ENCODE measurements at places on chromosomes 3 and 15. TPM values are rescaled to one million over a fixed set of nuclear protein-coding genes. Genes with fewer than 3 reads are reported as not detected.
A peak's percentile ranks its signal among the peaks of the same experiment; 100 is the strongest.

DNA sequence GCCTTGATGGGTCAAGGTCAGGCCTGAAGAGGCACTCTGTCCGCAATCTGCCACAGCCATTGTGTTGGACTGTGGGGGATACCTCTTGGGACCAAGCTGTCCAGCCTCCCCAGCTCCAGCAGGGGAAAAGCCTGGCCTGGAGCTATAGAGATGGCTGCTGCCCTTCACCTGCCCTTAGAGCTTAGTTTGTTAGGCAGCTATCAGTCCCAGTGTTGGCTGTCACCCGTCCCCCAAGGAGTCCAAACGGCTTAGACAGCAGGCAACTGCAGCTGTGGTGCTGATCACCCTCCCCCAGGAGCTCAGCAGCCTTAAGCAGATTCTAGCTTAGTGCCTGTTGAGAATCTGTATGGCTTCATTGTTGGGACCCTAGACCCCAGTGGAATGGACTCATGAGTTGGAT, 180.3 kb downstream of the MYRIP start:
- no peaks in the 10 kb centered on the region for H3K36me3 ChIP-seq
- DNase-seq, result no peak
- H3K4me3 ChIP-seq, result no peak overlapping the region
- H3K27me3 ChIP-seq, result no peaks in the 10 kb centered on the region
- no peaks in the 10 kb centered on the region for H3K4me1 ChIP-seq

DNA sequence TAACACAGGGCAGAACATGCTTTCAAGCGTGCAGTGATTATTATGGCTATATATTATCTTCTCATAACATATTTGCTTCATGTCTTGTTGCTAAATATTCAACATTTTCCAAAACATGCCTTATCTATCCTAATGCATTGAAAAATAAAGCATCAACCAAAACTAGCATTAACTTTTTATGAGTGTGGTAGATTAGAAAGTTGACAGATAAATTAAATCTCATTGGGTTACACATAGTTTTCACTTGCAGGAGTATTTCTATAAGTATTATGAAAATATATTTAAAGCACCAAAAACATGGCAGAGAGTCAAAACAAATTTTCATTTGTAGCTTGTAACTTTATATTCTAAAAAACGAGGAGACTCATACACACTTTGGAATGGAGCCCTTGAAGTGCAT, 141.5 kb downstream of the CADM2 start:
- no peak for DNase-seq
- no peaks in the 10 kb centered on the region for H3K36me3 ChIP-seq
- no peaks in the 10 kb centered on the region for H3K4me1 ChIP-seq
- no peak overlapping the region for H3K4me3 ChIP-seq
- H3K27ac ChIP-seq, result no peak overlapping the region

- peaks cover 8% of the 10 kb centered on the region for H3K4me1 ChIP-seq
- H3K36me3 ChIP-seq, result no peaks in the 10 kb centered on the region
- no peak overlapping the region for H3K27ac ChIP-seq
- DNase-seq, result no peak
- H3K4me3 ChIP-seq, result no peak overlapping the region
Observed at GRCh38 chr15:92268900-92269299, 124.8 kb upstream of the ST8SIA2 start.

DNA sequence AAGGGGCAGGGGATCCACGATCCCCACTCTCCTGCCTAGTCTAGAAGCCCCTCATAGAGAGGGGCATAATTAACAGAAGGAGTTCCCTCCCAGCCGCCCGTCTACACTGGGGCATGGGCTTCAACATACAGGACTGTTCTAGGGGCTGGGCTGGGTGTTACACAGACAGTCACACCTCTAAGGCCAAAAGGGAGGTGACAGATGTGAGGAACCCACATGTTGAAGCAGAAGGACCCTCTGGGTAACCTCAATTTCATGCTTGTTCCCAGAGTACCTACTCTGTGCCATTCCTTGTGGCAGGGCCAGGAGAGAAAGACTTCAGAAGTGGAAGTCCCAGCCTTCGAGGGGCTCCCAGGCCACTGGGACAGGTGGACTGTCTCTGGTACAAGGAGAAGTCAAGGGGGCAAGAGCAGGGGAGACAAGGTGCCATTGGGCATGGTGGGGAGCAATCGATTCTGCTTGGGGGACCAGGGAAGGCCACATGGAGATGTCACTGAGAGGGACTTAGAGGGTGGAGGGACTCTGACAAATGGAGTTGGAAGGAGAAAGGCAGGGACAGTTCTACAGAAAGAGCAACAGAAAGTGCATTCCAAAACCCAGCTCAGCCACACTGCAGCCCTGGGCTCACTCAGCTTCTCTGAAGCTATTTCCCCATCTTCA, 71.3 kb downstream of the CPN2 start:
- no peaks in the 10 kb centered on the region for H3K27me3 ChIP-seq
- no peak overlapping the region for H3K27ac ChIP-seq
- H3K4me1 ChIP-seq, result peaks cover 52% of the 10 kb centered on the region
- no peaks in the 10 kb centered on the region for H3K36me3 ChIP-seq
- no peak for DNase-seq
- no peak overlapping the region for H3K4me3 ChIP-seq

DNA sequence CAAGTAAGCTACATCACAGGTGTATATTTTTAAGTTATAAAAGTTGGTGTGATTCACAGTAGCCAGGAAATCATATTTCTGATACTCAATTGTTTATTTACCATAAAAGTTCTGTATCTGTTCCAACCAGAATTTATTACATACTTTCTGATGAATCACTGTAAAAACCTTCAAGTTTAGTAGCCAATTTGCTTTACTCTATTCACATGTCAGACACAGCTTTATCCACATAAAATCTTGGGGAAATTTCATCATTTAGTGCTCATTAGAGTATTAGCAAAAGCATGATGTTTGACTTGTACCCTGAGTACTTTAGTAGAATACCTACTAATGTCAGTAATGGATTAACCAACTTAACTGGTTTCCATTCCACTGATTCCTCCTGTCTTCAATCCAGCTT, 249.8 kb downstream of the POLQ start:
- no peaks in the 10 kb centered on the region for H3K36me3 ChIP-seq
- H3K4me1 ChIP-seq, result no peaks in the 10 kb centered on the region
- H3K27ac ChIP-seq, result no peak overlapping the region
- H3K4me3 ChIP-seq, result no peak overlapping the region
- H3K27me3 ChIP-seq, result peaks cover under 1% of the 10 kb centered on the region

DNA sequence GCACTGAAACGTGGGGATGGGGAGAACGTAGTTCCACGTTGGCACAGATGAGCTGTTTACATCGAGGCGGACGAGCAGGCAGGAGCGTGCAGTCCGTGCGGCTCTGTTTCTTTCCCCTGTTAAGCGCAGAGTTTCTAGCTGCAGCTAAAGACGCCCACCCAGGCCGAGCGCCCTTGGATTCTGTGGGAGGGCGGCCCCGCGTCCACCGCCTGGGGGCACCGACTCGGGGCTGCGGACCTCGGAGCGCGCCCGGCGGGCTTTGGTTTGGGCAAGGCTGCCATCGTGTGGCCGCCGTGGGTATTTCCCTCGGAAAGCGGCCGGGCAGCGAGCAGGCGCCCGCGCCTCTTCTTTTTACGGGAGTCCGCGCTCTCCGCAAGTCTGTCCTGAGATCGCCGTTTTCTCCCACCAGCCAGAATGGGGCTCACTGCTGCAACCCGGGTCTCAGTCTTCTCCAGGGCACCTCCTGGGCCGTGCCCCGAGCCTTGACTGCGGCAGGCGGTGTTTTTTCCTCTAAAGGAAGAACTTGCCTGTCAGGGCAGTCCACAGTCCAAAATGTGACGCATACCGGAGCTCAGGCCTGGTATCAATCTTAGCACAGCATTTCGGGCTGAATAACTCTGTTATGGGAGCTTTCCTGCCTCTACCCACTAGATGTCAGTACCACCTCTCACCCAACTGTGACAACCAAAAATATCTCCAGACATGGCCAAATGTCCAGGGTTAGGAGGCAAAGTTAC, 219.9 kb upstream of the IGF1R start:
- peak overlapping the region; percentile 66 for H3K4me3 ChIP-seq
- no peaks in the 10 kb centered on the region for H3K4me1 ChIP-seq
- peak; percentile 68 for DNase-seq
- H3K27ac ChIP-seq, result peak overlapping the region; percentile 34
- peaks cover 88% of the 10 kb centered on the region for H3K27me3 ChIP-seq
- no peaks in the 10 kb centered on the region for H3K36me3 ChIP-seq

DNA sequence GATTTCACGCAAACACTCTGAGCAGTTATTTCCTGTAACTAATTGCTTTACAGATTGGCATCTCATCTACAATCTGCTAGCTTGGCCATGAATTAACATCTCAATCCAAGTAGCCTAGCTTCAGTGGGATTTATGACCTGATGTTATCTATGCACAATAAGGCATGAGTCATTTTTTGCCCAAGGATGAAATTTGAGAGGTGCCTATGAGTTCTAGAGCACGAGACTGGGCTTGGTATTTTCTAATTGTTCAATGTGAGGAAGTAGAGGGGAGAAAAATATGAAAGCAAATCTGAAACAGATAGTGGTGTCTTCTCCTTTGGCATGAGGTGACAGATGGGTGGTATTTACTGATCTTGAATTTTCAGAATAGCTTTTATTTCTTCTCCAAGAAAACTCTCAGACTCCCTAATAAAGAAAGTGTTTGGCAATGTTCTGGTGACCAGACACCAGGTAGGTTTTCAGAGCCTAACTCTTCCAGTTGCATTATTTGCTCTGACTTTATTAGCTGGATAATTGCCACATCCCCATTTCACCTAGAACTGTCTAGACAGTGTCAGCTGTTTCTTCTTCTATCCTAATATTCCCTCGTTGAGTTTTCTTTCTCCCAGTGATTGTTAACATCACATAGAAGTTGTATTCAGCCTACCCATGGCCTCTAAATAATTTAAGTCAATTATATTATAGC, 301.0 kb upstream of the UMPS start:
- H3K27me3 ChIP-seq, result peaks cover 73% of the 10 kb centered on the region
- H3K27ac ChIP-seq, result no peak overlapping the region
- peaks cover 5% of the 10 kb centered on the region for H3K4me1 ChIP-seq
- no peak for DNase-seq

DNA sequence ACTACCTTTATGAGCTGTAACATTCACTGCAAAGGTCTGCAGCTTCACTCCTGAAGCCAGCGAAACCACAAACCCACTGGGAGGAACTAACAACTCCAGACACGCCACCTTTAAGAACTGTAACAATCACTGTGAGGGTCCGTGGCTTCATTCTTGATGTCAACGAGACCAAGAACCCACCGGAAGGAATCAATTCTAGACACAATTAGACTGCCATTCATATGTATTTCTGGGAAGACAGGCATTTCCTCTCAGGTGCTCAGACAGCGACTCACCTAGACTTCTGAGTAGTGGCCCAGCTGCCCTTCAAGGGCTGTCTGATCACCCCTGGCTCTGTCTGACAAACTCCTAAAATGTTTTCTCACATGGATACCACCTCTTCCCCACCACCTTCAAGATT, 506.8 kb downstream of the PDCD6IP start:
- H3K36me3 ChIP-seq, result no peaks in the 10 kb centered on the region
- no peak for DNase-seq
- no peak overlapping the region for H3K27ac ChIP-seq
- H3K4me1 ChIP-seq, result peaks cover 11% of the 10 kb centered on the region
- H3K27me3 ChIP-seq, result no peaks in the 10 kb centered on the region

GRCh38 chr3:60898321-60898720, 352.9 kb downstream of the FHIT start:
- no peak overlapping the region for H3K27ac ChIP-seq
- H3K36me3 ChIP-seq, result no peaks in the 10 kb centered on the region
- H3K27me3 ChIP-seq, result no peaks in the 10 kb centered on the region
- H3K4me1 ChIP-seq, result peaks cover 8% of the 10 kb centered on the region

- no peak overlapping the region for H3K4me3 ChIP-seq
- peaks cover 4% of the 10 kb centered on the region for H3K36me3 ChIP-seq
Observed at GRCh38 chr3:120177707-120178306, 83.6 kb upstream of the GSK3B start.

The DPH3 gene
- 19.3 TPM for total RNA-seq

The GOLGA6L4 gene
- total RNA-seq, result 10.9 TPM

The ARHGEF26 gene
- 6.2 TPM for total RNA-seq

Data from mesothelial cell of epicardium (in vitro differentiated cells).